ENCODE measurements at places on chromosomes 11 and 22.

GRCh38 chr11:95248666-95249467 lies 17.9 kb upstream of the SESN3 start:
- DNase-seq, result no peak

- DNase-seq, result no peak
Measured at GRCh38 chr22:38638728-38639127, 17.5 kb downstream of the FAM227A start.

GRCh38 chr11:47869544-47870393 lies 21.6 kb upstream of the NUP160 start:
- DNase-seq, result no peak

- DNase-seq, result no peak
Measured at GRCh38 chr11:21461701-21462100, 731.2 kb upstream of the ANO5 start.

DNA sequence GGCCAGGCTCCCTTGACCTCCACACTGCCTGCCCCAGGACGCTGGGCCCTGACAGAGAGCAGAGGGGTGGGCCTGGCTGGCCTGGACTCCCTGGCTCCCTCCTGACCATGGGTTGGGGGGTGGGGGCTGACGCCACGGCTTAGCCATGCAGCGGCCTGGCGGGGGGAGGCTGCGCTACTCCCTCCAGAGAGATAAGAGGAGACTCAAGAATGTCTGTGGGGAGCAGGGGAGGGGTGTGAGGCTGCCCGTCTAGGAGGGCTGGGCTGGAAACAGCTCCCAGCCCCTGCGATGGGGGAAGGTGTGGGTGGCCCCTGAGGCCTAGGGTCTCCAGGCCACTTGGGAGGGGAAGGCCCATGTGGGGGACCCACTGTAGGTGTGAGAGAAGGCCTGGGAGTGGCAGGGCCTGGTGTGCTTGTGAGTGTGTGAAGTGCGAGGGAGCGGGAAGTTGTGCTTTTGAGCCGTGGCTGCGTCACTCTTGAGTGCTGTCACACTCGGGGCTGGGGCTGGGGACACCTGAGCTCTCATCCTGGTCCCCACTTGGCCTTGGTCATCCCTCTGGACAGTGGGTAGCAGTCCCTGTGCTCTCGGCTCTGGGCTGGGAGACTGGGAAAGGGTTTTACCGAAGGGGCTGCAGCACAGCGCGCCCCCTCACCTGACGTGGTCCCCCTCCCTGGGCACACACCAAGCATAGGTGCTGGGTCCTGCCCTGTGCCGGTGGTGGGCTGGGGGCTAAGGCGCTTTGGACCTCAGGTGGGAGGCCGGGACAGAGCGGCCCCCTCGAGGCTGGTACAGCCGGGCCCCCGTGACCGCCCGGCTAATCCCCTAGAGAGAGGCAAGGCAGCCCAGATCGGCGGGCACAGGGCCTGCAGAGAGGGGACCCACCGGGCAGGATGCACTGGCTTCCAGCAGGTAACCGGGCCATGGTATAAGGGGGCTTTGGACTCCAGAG lies 2.4 kb downstream of the MYRF start:
- DNase-seq, result no peak

DNA sequence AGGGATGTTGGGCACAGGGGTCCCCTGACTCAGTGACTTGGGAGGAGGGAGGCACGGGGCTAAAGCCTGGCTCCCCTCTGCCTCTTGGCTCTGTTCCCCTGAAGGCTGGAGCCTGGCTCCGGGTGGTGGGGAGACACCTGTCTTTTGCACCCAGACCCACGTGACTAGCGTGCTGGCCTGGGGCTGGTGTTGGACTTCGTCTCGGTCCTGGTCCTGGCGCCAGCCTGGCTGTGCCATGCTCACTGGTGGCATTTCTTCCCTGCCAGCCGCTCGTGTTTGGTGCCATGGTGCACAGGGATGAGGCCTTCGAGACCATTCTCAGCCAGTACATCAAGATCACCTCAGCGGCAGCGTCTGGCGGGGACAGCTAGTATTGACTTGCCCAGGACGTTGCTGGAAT lies 56.7 kb downstream of the GRAMD4 start:
- no peak for DNase-seq

DNA sequence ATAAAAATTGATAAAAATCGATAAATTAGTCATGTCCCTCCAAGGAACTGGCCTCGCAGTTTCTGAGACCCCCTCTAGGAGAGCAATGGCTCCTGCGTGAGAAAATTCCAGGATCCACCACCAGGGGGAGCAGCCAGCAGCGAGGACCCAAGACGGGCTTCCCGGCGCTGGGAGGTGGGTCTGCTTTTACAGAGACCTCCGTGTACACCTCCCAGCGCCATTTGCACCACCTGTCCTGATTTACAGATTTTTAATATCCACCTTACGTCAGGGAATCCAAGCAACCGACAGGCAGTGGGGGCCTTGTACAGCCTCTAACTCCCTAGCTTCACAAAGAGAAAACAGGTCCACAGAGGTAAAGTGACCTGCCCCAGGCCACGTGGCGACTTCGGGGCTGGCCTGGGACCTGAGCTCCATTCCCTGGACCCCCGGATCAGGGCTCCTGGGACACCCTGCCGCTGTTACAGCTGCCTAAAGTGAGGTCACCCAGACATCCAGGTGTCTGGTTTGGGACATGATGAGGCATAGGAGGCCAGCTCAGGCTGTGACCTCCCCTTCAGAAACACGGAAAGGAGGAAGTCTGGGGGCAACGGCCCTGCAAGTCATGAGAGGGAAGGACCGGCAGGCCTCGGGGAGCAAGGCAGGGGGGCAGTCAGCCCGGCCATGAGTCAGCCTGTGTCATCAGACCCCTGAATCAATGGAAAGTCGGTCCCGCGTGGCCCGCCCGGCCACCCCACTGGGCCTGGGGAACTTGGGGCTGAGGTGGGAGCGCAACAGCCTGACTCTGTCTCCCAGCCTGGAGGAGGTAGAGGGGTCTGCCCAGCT lies 3.5 kb downstream of the OSM start:
- peak; percentile 91 for DNase-seq

GRCh38 chr22:49655168-49655812 lies 172.4 kb downstream of the BRD1 start:
- no peak for DNase-seq

DNA sequence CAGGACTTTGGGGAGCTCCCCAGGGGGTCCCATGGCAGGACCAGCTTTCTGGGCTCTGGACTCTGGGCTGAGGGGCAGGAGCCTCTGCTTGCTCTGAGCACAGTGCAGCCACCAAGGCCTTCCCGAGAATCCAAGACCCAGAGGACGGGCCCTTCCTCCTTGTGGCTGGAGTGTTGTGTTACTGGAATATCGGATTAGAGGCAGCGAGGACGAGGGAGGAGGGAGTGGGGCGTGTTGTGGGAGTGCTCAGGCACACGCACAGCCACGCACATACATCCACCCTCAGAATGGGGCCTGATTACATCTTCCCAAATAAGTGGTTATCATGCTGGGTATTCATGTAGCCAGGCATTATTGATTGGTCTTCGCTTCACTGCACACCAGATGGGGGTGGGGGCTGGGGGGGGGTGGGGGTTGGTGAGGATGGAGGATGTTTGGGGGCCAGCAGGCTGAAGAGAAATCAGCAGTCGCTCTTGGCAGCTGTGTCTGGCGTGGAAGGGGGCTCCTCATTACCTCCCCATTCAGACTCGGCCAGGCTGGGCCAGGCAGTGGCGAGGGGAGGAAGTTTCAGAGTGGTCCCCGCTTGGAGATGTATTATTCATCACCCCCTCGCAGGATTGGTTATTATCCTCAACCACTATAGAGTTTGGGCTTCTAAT lies 120.9 kb downstream of the ST3GAL4 start:
- DNase-seq, result no peak

GRCh38 chr11:126414615-126415014 lies 59.1 kb downstream of the ST3GAL4 start:
- no peak for DNase-seq

DNA sequence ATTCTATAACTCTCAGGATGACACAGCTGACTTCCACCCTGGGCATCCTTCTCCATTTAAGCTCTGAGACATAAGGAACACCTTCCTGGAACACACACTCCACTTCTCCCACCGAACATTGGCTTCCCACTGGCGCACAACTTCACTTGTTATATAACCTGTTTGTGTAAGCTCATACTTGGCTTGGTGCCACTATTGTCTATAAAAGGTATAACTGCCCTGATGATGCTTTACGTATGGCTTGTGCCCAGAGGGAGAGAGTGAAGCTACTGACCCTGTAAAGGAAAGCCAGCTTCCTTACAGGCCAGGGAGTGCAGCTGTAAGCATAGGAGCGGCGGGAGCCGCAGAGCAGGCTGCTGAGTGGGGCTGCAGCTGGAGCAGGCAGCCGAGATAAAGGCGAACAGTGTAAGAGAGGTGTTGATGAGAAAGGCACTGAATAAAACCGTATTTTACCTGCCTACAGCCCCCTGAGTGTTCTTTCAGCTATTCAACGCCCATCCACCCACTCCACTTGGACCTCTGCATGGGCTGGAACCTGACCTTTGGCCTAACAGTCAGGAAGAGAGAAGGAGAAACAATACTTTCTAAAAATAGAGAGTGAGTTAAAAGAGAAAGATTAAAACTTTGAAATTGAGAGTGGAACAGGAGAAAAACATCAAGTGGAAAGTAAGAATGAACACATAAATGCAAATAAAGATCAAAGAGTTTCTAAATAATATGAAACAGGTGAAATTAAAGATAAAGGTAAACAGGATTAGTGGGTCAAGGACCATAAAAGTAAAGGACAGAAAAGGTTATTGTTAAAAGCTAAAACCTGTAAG lies 252.1 kb upstream of the ARHGAP42 start:
- DNase-seq, result no peak

- no peak for DNase-seq
Measured at GRCh38 chr11:44906649-44907048, 44.0 kb downstream of the TP53I11 start.

DNA sequence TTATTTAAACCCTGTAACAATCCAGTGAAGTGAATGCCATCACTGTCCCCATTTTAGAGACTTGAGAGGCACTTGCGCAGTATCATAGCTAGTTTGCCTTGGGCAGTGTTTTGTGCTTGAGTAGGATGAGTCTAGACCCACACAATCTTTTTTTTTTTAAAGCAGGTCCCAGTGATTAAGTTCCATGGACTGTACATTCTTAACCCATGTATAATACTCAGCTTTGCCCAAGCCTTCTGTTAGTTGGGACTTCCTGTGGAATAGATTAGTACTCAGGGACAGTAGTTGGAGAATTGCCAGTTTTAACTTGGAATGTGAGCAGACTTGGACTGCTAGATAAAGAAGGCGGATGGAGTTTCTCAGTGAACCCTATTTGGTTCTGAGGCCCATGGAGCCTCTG lies 108.6 kb upstream of the RASSF10 start:
- DNase-seq, result no peak

- DNase-seq, result no peak
Measured at GRCh38 chr11:128759597-128759996, 65.7 kb downstream of the FLI1 start.

GRCh38 chr11:75982309-75982708 lies 167.3 kb downstream of the UVRAG start:
- DNase-seq, result no peak

GRCh38 chr11:78045851-78046485 lies 17.7 kb upstream of the THRSP start:
- peak; percentile 89 for DNase-seq

- no peak for DNase-seq
Measured at GRCh38 chr11:78208257-78209165, 19.8 kb downstream of the USP35 start.

GRCh38 chr11:98766903-98767302 lies 253.8 kb upstream of the CNTN5 start:
- no peak for DNase-seq

- no peak for DNase-seq
Measured at GRCh38 chr11:9662273-9662672, 1.6 kb upstream of the SWAP70 start.

- no peak for DNase-seq
Measured at GRCh38 chr11:117395476-117395875, 67.8 kb downstream of the CEP164 start.

DNA sequence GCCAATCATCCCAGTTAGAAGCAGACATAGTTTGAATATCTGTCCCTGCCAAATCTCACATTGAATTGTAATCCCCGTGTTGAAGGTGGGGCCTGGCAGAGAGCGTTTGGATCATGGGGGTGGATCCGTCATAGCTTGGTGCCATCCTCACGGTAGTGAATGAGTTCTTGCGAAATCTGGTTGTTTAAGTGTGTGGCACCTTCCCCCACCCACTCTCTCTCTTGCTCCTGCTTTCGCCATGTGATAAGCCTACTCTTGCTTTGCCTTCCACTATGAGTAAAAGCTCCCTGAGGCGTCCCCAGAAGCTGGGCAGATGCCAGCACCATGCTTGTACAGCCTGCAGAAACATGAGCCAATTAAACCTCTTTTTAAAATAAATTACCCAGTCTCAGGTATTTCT lies 5.0 kb upstream of the CCDC81 start:
- DNase-seq, result no peak

- peak; percentile 82 for DNase-seq
Measured at GRCh38 chr22:37498289-37498909, 12.2 kb upstream of the MFNG start.

DNA sequence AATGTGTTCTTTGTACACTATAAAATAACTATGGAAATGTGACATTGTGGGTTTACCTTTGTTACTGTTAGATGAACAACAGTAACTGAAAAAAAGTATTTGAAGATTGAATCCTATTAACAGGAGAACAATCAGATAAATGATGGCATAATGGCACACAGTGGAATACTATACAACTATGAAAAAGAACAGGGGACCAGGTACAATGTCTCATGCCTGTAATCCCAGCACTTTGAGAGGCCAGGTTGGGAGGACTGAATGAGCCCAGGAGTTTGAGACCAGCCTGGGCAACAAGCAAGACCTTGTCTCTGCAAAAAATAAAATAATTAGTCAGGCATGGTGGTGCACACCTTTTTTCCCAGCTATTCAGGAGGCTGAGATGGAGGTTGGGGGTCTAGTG lies 14.4 kb upstream of the OSBP start:
- DNase-seq, result no peak

GRCh38 chr11:111878385-111878848 lies 548 bp downstream of the FDXACB1 start:
- DNase-seq, result no peak

DNA sequence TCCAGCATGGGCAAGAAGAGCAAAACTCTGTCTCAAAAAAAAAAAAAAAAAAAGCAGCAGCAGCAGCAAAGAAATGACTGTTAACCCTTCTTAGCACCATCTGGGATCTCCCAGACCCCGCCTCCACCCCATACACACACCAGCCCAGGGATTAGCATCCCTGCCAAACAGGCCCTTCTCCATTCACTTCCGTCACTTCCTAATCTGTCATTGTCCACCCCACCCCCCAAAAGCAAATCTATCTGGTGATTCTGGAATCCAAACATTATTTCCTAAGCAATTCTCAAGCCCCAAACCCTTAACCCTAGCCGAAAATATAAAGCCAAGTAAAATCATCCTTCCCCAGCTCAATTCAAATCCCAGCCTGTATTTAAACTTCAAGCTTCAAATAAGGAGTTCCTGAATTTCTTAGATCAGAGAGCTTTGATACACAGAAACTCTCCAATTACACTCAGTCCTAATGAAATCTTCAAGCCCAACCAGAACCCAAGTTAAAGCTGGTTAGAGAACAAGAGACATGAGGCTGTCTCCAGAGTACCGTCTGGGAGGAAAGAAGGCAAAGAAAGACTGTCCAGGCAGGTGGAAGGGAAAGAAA lies 6.0 kb upstream of the AHNAK start:
- DNase-seq, result peak; percentile 55

- DNase-seq, result no peak
Measured at GRCh38 chr11:112785719-112786118, 175.5 kb upstream of the NCAM1 start.

Measured in ecto neural progenitor cell (in vitro differentiated cells).